Anterior cingulate cortex (tissue), 58 donors: ENCODE measurements at places on chromosomes 16 and 17.

- no peak for DNase-seq
Observed at GRCh38 chr17:9052921-9053320, 31.6 kb downstream of the NTN1 start.

DNA sequence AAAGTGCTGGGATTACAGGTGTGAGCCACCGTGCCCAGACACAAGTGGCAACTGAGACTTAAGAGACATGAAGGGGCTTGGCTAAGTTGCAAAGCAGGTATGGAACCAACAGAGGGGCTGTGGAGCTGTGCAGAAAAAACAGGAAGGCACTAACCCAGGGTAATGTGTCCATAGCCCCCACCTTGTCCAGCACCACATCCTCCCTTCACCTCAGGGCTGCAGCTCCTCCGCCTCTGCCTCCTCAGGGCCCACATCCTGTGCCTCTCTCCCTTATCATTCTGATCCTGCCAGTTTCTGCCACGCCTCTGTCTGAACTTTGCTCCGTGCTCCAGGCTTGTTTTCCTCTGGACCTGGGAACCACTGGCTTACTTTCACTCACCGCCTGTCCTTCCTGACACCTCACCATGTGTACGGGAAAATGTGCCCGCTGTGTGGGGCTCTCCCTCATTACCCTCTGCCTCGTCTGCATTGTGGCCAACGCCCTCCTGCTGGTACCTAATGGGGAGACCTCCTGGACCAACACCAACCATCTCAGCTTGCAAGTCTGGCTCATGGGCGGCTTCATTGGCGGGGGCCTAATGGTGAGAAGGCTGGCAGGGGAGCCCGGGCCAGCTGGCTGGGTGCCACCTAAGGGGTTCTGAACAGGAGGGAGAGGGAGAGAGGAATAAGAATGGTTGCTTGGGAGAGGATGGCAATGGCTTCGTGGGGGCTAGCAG is at the start of gene TM4SF5:
Gene TM4SF5, plus strand, starts transcription at position 368 of the 716 bp plus-strand sequence. Its CDS starts 37 bp downstream, at position 405.
- DNase-seq: no peak

DNA sequence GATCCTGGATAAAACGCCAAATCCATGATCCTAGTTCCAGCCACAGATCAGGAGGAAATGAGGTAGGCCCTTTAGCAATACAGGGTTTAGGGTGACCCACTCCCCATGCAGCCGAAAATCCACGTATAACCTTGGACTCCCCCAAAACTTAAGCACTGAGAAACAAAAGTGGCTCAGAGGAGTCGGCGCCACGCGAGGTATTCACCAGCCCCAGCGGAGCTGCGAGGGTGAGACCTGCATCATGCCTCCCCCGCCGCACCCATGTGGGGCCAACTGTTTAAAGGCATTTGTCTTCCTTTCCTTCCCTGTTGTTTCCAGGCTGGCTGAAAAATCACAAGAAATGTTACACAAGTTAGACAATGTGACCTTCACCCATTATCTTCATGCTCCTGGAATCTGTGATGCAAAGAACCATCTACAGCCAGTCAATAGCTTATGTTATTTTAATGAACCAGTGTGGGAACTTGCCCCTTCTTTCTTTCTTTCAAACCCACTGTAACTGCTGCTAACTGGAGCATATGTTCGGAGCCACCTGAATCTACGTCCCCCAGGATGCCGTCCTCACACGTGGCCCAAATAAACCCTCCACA is 98.2 kb upstream of the METRNL start:
- no peak for DNase-seq

DNA sequence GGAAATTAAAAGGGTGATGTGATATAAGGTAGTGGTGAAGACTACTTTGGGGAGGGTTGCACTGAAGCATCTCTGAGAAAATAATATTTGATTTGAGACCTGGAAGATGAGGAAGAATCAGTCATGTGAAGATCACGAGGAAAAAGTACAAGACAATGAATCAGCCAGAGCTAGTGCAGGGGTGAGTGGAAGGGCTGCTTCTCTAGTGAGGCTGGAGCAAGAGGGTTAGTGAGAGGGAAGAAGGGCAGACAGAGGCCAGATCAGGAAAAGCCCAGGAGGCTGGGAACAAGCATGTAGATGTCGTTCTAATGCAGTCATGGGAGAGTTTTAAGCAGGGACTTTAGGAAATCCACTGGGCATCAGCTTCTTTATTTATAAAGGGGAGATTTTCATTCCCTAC is 504.2 kb upstream of the SALL1 start:
- DNase-seq: no peak

DNA sequence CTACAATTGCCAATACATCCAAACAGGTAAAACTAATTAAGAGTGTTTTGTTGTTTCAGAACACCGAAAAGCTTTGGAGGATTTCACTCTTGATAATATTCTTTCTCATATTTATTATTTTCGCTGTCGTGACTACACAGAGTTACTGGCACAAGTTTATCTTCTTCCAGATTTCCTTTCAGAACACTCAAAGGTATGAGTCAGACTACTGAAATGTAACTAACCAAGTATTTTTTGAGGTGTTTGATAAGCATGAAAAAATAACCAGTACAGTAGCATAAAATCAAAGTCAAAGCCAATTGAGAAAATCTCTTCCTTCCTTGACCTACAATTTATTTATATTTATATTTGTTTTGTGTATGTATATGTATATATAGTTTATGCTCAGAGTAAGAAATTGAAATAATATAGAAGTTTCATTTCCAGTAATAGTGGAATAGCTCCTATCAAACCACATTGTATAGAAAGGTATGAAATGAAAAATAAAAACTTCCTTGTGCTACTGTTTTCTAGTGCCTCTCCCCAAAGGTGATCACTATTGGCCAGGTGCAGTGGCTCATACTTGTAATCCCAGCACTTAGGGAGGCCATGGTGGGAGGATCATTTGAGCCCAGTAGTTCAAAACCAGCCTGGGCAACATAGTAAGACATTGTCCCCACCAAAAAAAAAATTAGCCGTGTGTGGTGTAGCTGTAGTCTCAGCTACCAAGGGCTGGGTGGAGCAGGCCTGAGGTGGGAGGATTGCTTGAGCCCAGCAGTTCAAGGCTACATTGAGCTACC is 10.9 kb downstream of the RAD51C start:
- DNase-seq: no peak

DNA sequence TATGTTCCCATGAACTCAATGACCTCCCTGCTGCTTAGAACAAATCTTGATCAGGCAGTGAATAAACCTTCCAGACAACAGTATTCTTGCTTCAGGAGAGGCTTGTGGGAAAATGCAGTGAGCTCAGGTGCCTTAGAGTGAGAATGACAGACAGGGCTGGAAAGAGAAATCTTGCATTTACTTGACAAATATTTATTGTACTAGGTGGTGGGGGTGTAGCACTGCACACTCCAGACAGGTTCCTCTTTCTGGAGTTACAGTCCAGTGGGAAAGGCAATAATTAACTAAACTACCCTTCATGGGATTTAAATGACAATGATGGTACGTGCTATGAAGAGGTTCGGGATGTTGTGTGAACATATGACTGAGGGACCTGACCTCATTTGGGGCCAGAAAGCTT is 182.9 kb downstream of the SHISA9 start:
- no peak for DNase-seq

- DNase-seq: no peak
Observed at GRCh38 chr17:41528959-41529353, 848 bp upstream of the KRT19 start.

DNA sequence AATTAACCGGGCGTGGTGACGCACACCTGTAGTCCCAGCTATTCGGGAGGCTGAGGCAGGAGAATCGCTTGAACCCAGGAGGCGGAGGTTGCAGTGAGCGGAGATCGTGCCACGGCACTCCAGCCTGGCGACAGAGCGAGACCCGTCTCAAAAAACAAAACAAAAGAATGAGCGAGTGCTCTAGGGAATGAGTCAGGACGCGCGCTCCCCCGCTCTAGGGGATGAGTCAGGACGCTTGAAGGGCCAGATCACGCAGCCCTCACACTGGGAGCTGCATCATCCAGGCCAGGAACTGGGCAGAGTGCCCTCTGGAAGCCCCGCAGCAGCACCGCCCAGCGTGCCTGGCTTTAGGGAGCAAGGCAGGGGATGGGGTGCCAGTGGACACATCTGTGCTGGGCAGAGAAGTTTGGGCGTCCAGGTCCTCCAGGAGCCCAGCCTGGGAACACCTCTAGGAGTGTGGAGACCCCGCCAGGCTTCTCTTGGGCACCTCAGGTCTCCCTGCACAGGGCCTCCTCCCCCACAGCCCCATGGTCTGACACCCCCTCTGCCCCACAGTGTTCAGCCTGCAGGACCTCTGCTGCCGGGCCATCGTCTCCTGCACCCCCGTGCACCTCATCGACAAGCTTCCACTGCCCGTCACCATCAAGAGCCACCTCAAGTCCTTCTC is 3.9 kb upstream of the WFIKKN1 start:
- peak; percentile 18 for DNase-seq

GRCh38 chr17:29933379-29933778 is 3.4 kb upstream of the SSH2 start:
- no peak for DNase-seq

- no peak for DNase-seq
Observed at GRCh38 chr17:64327201-64327930, 63.3 kb downstream of the PECAM1 start.

DNA sequence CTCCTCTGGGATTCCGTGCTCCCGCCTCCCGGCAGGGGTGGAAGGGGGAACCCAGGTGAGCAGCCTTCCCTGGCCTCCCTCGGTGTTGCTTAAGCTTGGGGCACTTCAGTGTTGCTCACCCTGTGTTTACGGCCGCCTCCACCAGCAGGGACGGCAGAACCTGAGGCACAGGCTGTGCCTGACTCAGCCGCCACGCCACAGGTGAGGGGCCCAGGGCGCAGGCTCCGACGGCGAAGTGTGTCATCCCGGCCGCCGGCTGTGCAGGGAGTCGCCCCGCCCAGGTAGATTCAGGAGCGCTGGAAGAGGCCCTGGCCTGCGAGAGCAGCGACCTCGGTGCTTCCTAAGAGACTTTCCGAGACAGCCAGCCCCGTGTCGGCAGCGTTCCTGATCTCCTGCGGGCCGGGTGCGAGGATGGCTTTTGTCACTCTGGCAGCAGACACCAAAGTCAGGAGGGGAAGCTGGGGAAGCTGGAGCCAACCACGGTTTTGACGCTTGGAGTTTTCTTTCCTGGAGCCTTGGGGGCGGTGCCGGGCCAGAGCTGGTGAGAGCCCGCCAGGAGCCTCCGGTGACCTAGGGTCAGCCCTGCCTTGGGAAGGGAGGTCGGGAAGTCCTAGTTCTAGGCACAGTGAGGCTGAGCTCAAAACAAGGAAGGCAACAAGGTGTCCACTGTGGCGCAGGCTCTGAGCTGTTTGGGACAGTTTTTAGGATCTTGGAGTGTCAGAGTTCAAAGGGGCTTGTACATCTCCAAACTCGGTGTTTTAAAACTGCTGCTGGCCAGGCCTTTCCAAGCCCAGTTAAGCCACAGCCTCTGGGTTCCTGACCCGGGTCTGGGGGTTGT is 2.1 kb downstream of the GSE1 start:
- DNase-seq: no peak

DNA sequence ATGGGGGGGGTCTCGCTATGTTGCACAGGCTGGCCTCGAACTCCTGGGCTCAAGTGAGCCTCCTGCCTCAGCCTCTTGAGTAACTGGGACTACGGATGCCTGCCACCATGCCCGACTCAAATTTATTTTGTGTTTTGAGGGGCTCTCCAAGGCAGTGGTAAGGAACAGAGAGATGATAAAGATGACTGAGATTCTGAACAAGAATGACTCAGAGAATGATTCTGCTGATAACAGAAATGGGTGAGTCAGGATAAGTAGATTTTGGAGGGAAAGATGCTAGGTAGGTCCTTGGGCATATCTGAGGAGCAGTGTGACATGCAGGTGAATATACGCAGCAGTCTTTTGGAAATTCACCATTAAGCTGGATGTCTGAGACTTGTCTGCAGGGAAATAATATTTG is 2.6 kb downstream of the TMEM220 start:
- DNase-seq: no peak

- no peak for DNase-seq
Observed at GRCh38 chr17:79314617-79315357, 240.2 kb downstream of the ENGASE start.

DNA sequence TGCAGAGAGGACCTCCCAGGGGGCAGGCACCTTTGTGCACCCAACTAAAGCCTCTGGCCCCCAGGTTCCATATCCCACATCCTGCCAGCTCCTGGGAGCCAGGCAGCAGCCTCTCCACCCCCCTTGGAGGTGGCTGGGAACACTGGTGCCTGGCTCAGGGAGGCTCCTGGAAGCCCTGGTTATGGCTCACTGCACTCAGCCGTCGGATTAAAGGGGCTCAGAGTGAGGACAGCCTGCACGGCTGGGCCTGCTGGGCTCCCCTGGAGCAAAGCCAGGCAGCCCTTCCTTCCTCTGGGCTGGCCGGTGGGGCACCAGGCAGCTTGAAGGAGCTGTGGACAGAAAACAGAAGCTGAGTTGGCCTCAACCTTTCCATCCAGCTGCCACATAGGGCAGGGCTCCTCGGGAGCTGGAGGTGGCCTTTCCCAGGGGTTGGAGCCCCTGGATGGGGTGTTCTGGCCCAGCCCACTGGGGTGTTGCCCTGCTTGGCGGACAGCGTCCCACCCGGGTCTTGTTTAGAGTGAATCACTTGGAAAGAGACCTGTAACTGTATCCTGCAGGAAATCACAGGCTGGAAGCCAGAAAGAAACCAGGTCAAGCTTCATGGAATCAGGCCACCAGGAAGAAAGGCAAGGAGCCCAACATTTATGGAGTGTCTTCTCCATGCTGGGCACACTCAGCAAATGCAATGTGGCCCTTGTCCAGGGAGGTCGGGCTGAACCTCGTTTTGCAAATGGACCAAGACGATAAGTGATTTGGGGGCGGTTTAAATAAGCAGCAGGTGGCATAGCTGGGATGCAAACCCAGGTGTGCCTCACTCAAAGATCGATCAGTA is 253.3 kb downstream of the SOX9 start:
- no peak for DNase-seq

- no peak for DNase-seq
Observed at GRCh38 chr16:10067406-10067805, 114.8 kb downstream of the GRIN2A start.

DNA sequence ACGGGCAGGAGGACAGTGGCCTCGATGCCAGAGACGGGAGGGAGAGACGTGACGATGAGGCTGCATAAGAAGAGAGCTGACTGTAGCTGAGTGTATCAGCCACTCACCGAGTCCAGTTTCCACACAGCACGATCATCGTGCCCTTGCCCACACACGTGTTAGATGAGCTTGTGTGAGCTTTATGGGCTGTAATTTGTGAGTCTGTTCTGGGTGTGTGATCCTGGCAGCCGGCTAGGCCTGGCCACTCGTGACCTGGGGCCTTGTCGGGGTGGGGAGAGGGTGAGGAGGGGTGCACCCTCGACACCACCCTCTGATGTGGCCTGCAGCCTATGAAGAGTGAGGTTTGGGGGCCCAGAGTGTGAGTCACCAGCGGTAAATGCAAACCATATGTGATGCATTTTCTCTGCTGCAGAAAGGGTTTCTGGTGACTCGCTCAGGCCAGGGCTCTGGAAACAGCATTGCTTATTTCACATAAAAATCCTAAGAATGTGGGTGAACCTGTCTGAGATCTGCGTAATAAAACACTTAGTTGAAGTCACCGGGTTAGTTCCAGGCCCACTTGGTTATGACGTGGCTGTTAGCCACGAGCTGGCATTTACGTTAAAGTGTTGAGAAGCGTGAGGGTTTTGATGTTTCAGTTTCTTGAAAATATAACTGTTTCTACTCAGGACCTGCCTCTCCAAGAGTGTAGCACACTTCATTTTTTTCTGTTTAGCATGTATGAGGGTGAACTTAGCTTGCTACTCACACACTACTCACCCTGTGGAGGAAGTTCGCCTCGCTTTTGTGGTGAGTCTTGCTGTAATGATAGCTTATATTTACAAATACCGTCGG is 4.2 kb downstream of the METRNL start:
- no peak for DNase-seq

- DNase-seq: no peak
Observed at GRCh38 chr16:3112881-3113574, 642 bp downstream of the ZNF205 start.
